ENCODE measurements at places on chromosomes 4 and X.
A peak's percentile ranks its signal among the peaks of the same experiment; 100 is the strongest.

- no peak for DNase-seq
These were observed 21.9 kb downstream of the REELD1 start for GRCh38 chr4:146236216-146236615.

DNA sequence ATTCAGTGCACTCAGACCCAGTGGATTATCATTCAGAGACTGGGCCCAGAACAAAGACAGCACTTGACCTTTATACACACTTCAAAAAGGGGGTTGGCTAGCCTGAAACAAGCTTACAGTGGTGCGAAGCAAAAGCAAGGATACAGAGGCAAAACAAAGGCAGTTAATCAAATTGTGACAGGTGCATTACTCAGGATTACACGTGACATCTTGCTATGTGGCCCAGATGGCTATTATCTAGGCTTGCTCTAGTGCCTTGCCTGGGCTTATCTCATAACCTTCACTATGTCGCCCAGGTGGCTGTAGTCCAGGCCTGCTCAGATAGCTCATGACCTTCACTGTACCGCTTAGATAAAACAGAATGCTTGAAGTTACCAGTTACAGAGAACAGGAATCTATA lies 1092.1 kb upstream of the PRKX start:
- no peak for DNase-seq

GRCh38 chr4:119598521-119598920 lies 30.1 kb downstream of the PDE5A start:
- no peak for DNase-seq

DNA sequence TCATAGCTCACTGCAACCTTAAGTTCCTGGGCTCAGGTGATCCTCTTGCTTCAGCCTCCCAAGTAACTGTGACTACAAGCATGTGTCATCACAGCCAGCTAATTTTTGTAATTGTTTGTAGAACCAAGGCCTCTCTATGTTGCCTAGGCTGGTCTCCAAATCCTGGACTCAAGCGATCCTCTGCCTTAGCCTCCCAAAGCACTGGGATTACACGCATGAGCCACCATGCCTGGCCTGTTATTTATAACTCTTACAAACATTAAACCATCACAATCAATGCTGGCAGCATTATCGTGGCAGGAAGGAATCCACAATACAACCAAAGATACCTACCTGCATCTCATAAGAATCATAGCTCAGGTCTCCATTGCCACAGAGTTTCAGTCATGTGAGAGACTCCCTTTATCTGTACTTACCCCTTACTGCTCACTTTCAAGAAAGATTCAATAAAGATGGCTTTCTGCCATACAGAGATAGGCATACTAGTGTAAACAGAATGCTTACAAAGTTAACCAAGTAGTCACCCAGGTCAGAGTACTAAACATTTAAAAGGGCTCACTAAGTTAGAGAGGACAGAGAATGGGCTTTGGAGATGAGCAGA lies 48.5 kb downstream of the SMIM31 start:
- DNase-seq, result no peak

GRCh38 chrX:72169008-72169728 lies 12.4 kb upstream of the PIN4 start:
- DNase-seq, result peak; percentile 1

- DNase-seq, result no peak
These were observed 59.7 kb upstream of the BEX4 start for GRCh38 chrX:103155201-103155600.

- no peak for DNase-seq
These were observed 90.7 kb upstream of the DCLK2 start for GRCh38 chr4:149987330-149988086.

DNA sequence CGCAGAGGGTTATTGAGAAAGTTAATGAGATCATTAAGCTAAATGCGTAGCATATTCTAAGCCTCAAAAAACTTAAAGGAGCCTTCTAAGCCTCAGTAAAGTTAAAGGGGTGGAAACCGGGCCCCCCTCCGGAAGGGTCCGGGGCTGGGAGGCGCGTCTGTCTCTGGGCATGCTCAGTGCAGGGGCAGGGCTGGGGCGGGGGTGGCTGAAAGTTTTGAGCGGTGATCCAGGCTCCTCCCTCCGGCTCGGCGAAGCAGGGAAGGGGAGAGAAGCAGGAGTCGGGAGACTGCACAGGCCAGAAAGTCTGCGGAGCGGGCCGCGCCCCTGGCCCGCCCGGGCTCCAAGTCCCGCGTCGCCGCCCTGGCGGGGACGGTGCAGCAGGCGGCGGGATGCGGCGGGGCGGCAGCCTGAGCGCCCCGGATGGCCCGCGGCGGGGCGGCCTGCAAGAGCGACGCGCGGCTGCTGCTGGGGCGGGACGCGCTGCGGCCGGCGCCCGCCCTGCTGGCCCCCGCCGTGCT lies at the start of gene EVC:
EVC (plus strand) TSS at position 241 of the 518 bp plus-strand sequence; CDS start at position 421, 180 bp downstream.
- DNase-seq, result no peak

DNA sequence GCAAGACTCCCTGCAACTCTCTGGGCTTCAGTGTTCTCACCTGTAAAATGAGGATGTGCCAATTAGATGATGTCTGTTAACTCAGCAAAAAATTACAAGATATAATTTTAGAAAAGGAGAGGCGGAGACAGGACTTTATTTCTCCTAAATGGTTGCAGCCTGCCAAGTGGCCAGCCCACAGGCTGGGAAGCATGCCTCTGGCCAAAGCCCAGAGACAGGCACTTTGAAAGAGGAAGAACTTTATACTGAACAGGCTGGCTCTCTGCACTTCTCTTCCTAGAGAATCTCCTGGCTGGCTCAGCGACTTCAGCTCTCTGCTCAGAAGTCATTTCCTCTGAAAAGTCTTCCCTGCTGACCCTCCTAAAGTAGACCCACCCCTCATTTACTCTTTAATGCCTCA lies 3.7 kb downstream of the PRDM5 start:
- no peak for DNase-seq

- DNase-seq, result no peak
These were observed 169.4 kb downstream of the GLUD2 start for GRCh38 chrX:121216641-121217374.

DNA sequence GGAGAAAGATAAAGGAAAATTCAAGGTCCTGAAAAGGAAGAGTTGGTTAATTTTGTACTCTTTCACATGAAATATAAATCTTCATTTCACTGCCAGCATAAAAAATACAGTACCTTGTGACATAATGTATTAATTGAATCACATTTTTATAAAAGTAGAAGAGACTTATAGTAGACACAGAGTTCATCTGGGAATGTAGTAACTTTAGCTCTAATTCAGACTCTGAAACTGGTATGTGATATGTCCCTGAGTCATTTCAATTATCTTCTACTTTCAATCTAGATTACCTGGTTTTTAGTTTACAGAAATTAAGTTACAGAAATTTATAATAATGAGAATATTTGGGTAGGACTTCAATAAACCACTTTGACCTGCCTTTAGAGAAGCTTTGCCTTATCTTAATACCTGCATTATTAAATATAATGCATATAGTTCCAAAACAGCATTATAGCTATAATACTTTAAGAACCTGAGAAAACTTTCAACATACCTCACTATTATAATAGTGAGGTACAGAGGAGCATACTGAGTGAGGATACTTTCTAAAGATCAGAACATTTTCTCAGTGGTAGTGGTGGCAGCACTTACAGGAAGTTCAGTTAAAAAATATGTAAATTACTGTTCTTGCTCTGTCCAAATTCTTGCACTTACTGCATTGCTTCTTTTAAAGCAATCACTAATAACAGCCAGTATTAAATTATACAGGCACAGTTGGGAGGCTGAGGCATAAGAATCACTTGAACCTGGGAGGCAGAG lies 11.2 kb downstream of the NEK1 start:
- no peak for DNase-seq

- peak; percentile 46 for DNase-seq
These were observed 16.1 kb downstream of the RNF4 start for GRCh38 chr4:2484993-2485392.

GRCh38 chrX:16039363-16039762 lies 84.0 kb upstream of the GRPR start:
- DNase-seq, result no peak

DNA sequence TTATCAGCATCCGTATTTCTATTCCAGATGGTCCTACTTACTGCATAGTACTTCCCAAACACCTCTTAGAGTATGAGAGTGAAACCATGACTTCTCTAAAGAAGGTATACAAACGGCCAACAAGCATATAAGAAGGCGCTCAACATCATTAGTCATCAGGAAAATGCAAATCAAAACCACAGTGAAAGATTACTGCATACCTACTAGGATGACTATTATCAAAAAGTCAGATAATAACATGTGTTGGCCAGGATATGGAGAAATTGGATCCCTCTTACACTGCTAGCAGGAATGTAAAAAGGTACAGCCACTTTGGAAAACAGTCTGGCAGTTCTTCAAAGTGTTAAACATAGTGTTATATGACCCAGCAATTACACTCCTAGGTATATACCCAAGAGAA lies 215.3 kb upstream of the CXorf66 start:
- no peak for DNase-seq

- DNase-seq, result no peak
These were observed 59.5 kb downstream of the APBB2 start for GRCh38 chr4:41154814-41155177.

DNA sequence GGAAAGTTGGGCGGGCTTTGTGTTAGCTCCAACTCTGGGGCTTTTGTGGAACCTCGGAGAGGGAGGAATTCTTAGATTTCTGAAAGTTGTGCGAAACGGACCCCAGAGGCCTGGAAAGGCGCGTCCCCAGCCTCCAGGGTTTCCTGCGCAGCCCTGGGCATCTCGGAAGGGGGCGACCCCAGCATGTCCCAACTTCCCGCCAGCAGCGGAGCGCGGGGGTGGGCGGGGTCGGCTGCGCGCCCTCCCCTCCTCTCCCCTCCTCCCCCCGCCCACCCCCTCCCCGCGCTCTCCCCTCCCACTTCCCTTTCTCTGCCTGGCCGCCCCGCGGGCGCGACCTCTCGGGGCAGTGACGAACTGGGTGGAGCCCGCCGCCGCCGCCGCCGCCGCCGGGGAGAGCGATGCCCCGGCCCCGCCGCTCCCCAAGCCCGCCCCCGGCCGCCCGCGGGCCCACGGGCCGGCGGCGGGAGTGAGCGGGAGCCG lies 16.8 kb downstream of the PTTG2 start:
- peak; percentile 76 for DNase-seq

DNA sequence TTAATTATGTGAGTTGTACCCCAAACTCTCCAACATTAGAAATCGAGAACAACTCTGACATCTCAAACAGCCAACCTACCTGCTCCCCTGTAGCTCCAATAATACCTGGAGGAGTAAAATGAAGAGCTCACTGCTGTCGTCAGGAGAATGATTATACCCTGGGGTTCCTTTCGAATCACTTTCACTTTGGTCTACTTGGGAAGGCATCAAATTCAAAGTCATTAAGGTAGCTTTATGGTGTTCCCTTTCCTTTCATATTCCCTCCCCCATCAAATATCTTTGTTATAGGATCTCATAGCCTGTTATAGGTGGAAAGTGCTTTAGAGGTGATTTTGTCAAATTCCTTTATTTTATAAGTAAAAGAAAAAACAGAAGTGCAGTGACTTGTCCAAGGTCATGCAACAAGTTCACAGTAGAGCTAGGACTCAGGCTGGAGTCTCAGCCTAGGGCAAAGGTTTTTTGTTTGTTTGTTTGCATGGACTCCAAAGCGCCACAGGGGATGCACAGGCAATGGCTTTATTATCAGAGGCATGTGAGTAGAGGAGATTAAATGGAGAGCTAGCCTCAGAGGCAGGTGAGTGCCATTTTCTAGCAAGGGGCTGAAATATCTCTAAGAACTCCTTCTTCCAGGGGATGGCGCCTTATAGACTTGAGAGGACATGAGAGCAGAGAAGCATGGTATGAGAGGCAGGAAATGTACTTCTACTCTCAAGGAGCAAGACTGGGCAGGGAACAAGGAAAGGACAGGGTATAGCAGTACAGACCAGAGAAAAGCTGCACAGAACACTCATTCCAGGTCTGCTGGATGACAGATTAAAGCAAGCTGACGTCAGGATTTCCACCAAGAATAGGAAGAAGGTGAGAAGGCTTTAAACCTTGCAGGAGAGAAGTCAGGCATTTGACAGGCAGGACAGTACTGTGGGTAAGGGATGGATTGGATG lies 262.1 kb upstream of the GPC4 start:
- DNase-seq, result no peak

DNA sequence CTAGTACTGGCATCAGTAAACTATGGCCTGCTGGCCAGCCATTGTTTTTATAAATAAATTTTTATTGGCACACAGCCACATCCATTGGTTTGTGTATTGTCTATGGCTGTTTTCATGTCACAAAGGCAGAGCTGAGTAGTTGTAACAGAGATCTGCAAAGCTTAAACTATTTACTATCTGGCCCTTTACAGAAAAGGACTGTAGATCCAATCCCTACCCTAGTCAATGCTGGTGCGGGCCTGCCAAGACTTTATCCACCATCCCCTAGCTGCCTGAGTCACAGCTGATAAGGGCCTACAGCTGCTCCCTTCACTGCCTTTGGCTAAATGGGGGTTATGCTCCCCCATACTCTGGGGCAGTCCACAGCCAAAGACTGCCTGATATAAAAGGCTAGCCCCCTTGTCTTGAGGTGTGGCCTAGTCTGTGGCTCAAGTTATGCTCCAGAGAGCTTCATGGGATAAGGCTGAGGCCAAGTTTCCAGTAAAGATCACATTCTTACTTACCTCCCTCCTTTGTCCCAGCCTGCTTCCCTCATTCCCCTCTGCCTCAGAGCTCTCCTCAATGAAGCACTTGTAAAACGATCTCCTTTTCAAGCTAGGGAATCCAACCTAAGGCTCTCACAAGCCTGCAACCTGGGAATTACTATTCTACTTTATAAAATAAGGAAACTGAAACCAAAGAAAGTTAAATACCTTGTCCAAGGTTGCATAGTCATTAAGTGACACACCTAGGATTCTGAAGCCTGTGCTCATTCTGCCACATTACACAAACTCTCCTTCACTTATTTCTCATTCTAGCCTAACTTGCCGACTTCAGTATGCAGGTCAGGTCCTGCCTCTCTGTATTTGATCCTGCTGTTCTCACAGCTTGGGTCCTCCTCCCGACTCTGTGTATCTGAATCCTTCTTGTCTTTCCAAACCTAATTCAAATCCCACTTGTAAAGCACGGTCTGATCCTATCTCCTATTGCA lies 20.7 kb downstream of the ACE2 start:
- no peak for DNase-seq

- no peak for DNase-seq
These were observed 946 bp downstream of the ANXA3 start for GRCh38 chr4:78552389-78553042.

- DNase-seq, result no peak
These were observed 130.7 kb upstream of the CTSO start for GRCh38 chr4:156084373-156084772.

DNA sequence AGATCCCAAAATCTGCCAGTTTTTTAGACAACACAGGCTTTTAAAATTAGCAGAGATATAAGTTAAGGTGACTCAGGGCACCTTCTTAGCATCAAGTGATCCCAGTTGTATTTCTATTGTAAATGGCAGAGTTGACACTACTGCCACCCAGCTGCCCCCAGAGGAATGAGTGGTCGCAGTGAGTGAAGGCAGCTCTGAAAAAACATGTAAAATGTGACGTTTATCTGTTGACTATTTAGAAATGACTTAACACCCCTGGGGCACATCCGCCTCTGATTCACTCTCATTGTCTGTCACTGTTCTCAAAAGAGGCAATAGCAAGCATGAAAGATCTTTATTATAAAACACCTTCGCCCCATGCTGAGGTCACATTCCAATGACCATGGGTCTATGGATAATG lies 592.4 kb downstream of the ACTRT1 start:
- no peak for DNase-seq

Data from T-helper 9 cell (primary cell).